Fibroblast of skin of left quadriceps (primary cell): ENCODE measurements at places on chromosomes 4 and X.

DNA sequence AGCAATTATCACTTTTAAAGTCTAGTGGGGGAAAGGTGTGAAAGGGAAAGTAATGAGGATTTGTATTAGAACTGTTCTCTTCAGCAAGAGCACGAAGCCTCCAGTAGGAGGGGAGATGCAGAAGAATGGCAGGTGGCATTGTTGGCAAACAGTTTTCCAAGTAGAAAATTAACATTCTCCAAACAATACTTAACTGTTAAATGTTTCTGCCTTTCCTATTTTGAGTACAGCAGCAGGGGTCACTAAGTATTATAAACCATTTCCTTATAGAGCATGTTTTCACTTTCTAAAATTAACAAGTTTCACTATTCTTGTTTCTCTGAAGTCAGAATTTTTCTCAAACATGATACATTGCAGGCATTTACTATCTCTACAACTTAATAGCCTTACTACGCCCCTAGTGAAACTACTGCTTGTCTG lies 58.7 kb downstream of the LEF1 start:
- no peak for DNase-seq

DNA sequence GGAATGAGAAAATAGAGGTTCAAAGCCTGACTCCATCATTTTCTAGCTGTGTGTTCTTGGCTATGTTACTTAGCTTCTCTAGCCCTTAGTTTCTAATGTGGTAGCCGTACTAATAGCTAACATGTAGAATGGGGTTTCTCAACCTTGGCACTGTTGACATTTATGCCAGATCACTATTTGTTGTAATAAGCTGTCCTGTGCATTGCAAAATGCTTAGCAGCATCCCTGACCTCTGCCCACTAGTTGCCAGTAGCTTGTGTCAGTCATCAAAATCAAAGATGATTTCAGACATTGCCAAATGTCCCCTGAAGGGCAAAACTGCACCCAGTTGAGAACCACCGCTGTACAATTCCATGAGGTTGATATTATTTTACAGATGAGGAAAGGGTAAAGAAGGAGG lies 18.3 kb upstream of the ADAMTS3 start:
- no peak for DNase-seq

DNA sequence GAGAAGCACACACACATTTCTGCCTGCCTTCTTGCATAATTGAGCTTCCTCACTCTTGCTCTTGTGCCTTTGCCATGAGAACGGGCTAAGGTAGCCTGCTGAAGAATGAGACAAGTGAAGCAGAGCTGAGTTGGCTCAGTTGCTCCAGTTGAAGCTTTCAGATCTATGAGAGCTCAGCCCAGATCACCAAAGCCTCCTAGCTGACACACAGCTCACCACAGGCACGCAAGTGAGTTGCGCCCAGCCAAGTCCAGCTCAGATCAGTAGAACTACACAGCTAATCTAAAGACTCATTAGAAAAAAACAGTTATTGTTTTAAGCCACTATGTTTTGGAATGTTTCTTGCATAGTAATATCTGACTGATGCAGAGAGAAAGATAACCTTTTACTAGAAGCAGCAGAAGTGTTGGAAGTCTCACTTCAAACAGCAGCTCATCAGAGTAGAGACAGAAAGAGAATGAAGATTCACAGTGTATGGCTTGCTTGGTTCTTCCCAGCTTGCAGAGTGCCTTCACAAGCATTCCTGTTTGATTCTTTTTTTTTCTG lies 362.4 kb downstream of the MID1IP1 start:
- DNase-seq, result no peak

GRCh38 chr4:89898304-89898716 lies 3.7 kb downstream of the MMRN1 start:
- no peak for DNase-seq
